Activated CD8-positive, alpha-beta T cell treated with anti-CD3 and anti-CD28 coated beads for 36 hours (primary cell): ENCODE measurements at places on chromosomes 12 and 14. TPM values are rescaled to one million over a fixed set of nuclear protein-coding genes. Genes with fewer than 3 reads are reported as not detected.

TPPP2 gene
- total RNA-seq = not detected

TUBA1B gene
- 2,169 TPM for total RNA-seq

AMIGO2 gene
- total RNA-seq = 12.5 TPM

ACSM4 gene
- not detected for total RNA-seq

NDUFB1 gene
- total RNA-seq = 102 TPM

KERA gene
- total RNA-seq = not detected

- no peaks in the 10 kb centered on the region for H3K36me3 ChIP-seq
- H3K27me3 ChIP-seq = peaks cover 5% of the 10 kb centered on the region
- DNase-seq = no peak
- H3K4me3 ChIP-seq = no peak overlapping the region
- no peak overlapping the region for H3K27ac ChIP-seq
- H3K4me1 ChIP-seq = no peaks in the 10 kb centered on the region
Observed at GRCh38 chr12:42575717-42576116, 13.8 kb downstream of the PRICKLE1 start.

- H3K27ac ChIP-seq = peak overlapping the region; percentile 58
- peaks cover 87% of the 10 kb centered on the region for H3K4me1 ChIP-seq
- no peaks in the 10 kb centered on the region for H3K36me3 ChIP-seq
- no peaks in the 10 kb centered on the region for H3K27me3 ChIP-seq
Observed at GRCh38 chr14:49975276-49975675, 82.4 kb downstream of the ARF6 start.

- no peak overlapping the region for H3K27ac ChIP-seq
- DNase-seq = no peak
- no peak overlapping the region for H3K4me3 ChIP-seq
- H3K4me1 ChIP-seq = no peaks in the 10 kb centered on the region
- H3K36me3 ChIP-seq = no peaks in the 10 kb centered on the region
Observed at GRCh38 chr12:24494401-24494800, 454.5 kb downstream of the BCAT1 start.

DNA sequence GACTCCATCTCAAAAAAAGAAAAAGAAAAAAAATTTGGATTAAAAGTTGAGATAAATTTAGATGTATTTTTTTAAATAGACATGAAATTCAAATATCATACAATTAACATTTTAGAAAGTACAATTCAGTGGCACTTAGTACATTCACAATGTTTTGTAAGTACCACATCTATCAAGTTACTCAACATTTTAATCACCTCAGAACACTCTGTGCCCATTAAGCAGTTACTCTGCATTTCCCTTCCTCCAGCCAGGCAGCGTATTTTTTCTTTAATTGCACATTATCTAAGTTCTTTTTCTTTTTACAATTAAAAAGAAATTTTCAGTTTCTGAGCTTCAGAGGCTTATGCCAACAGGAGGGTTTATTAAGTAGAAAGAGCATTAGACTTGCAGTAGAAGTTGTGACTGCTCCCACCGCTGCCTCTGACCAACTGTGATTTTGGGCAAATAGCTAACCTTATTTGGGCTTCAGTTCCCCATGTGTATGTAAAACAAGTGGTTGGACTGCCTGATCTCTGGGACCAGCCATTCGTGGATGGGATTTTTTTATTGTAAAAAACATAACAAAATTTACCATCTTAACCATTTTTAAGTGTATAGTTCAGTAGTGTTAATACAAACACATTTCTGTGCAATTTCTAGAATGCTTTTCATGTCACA is 65.7 kb downstream of the WNK1 start:
- H3K4me1 ChIP-seq = peaks cover 52% of the 10 kb centered on the region
- DNase-seq = no peak
- no peak overlapping the region for H3K4me3 ChIP-seq
- H3K36me3 ChIP-seq = peaks cover 36% of the 10 kb centered on the region
- no peak overlapping the region for H3K27ac ChIP-seq

DNA sequence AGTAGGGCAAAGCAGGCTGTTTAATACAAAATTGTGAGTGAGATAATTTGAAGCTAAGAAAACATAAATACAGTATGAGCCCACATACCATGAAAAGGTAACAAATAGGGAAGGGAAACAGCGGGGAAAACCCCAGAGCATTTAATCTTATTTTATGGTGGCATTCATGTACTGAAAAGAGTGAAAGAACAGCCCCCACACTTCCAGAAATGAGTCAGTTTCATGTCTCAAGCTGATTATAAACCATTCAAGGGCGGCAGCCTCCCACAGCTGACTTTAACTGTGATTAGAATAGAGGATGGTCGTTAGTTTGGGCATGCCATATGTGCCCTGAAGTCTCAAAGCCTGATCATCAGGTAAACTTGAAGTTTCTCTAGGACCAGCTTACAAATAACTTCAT is 64.5 kb downstream of the FOXG1 start:
- no peaks in the 10 kb centered on the region for H3K4me1 ChIP-seq
- DNase-seq = peak; percentile 28

GRCh38 chr12:57809425-57809824 is 9.1 kb downstream of the AVIL start:
- no peak for DNase-seq
- no peak overlapping the region for H3K4me3 ChIP-seq
- H3K27ac ChIP-seq = no peak overlapping the region
- H3K36me3 ChIP-seq = no peaks in the 10 kb centered on the region

DNA sequence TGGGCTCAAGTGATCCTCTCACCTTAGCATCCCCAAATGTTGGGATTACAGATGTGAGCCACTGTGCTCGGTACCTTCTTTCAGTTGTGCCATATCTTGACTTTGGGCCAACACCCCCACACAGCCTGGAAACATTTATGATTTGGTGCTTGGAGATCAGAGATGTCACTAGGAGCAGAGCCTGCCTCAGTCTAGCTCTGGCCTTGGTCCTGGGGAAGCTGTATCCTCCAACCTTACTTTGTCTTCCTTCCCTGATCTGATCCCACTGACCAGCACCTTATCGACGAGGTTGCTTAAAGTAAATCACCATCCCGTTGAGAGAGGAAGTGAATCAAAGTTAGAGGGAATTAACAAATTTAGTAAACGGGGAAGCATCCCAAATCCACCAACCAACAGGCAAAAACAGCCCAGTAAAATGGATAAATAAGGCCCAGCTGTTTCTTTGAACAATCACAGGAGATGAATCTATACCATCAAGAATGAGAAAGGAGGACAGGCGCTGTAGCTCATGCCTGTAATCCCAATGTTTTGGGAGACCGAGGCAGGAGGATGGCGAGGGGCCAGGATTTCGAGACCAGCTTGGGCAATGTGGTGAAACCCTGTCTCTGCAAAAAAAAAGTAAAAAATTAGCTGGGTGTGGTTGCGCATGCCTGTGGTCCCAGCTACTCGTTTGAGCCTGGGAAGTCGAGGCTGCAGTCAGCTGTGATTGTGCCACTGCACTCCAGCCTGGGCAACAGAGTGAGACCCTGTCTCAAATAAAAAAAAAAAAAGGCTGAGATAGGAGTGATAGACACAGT is 3.4 kb downstream of the PLBD2 start:
- H3K4me1 ChIP-seq = peaks cover 17% of the 10 kb centered on the region
- DNase-seq = no peak
- no peaks in the 10 kb centered on the region for H3K27me3 ChIP-seq
- H3K4me3 ChIP-seq = no peak overlapping the region
- H3K36me3 ChIP-seq = peaks cover 8% of the 10 kb centered on the region

DNA sequence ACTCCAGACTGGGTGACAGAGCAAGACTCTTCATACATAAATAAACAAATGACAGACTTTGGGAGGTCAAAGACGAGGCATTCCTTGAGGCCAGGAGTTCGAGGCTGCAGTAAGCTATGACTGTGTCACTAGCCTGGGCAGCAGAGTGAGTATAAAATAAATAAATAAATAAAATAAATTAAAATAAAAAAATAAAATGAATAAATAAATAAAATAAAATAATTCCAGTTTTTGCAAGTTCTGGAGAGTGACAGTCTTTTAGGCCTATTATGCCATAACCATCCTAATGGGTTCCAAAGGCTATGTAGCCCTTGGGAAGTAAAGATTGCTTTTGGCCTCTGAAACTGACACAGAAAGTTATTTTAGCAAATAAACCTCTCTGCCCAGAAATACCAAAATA is 16.5 kb upstream of the NRDE2 start:
- H3K27me3 ChIP-seq = no peaks in the 10 kb centered on the region
- DNase-seq = no peak
- no peaks in the 10 kb centered on the region for H3K36me3 ChIP-seq
- no peak overlapping the region for H3K4me3 ChIP-seq
- no peak overlapping the region for H3K27ac ChIP-seq

- DNase-seq = no peak
- no peaks in the 10 kb centered on the region for H3K4me1 ChIP-seq
- no peak overlapping the region for H3K27ac ChIP-seq
- no peak overlapping the region for H3K4me3 ChIP-seq
Observed at GRCh38 chr12:95088379-95088778, 15.0 kb upstream of the NR2C1 start.

- no peaks in the 10 kb centered on the region for H3K4me1 ChIP-seq
- H3K27ac ChIP-seq = no peak overlapping the region
- H3K36me3 ChIP-seq = no peaks in the 10 kb centered on the region
- peaks cover 17% of the 10 kb centered on the region for H3K27me3 ChIP-seq
- DNase-seq = no peak
Observed at GRCh38 chr14:37623971-37624370, 28.5 kb downstream of the TTC6 start.

GRCh38 chr14:104405360-104406226 is 174.0 kb upstream of the C14orf180 start:
- H3K27me3 ChIP-seq = no peaks in the 10 kb centered on the region
- DNase-seq = no peak
- H3K27ac ChIP-seq = no peak overlapping the region
- no peaks in the 10 kb centered on the region for H3K4me1 ChIP-seq

DNA sequence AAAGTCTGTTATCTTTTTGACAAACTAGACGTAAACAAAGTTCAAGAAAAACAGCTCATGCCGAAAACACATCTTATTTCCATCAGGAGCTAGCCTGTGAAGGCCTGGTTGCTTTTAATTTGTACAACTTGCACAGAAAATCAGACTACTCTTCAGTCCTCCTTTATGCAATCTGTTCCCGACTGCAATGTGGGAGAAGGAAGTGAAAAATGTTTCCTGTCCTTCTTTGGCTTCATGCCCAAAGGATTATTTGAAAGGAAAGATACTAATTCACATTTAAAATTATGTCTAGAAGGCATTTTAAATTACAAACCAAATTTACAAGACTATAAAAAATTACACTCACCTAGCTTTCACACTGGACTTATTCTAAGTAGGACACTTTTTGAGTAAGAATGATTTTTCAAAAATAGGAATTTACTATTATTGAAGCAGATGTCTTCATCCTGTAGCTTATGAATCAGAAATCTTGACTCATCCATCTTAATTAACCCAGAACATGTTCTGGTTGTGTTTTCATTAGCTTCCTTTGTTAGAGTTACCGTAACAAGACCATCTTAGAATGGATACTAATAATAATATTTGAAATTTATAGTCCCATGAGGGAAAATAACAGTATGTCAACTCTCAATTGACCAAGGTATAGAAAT is 272.6 kb downstream of the PRKD1 start:
- no peak overlapping the region for H3K4me3 ChIP-seq
- DNase-seq = no peak
- H3K27me3 ChIP-seq = no peaks in the 10 kb centered on the region
- no peak overlapping the region for H3K27ac ChIP-seq
- no peaks in the 10 kb centered on the region for H3K4me1 ChIP-seq

- H3K4me3 ChIP-seq = no peak overlapping the region
- no peak for DNase-seq
- H3K4me1 ChIP-seq = no peaks in the 10 kb centered on the region
- H3K27ac ChIP-seq = no peak overlapping the region
- no peaks in the 10 kb centered on the region for H3K36me3 ChIP-seq
Observed at GRCh38 chr14:32601906-32602305, 272.8 kb downstream of the AKAP6 start.

GRCh38 chr12:50613463-50613862 is 108.7 kb downstream of the DIP2B start:
- no peak for DNase-seq
- H3K27ac ChIP-seq = no peak overlapping the region
- H3K27me3 ChIP-seq = no peaks in the 10 kb centered on the region
- H3K4me3 ChIP-seq = no peak overlapping the region
- peaks cover 2% of the 10 kb centered on the region for H3K36me3 ChIP-seq
- peaks cover 16% of the 10 kb centered on the region for H3K4me1 ChIP-seq

GRCh38 chr14:79483477-79484388 is 727.6 kb downstream of the DIO2 start:
- no peak overlapping the region for H3K4me3 ChIP-seq
- H3K36me3 ChIP-seq = no peaks in the 10 kb centered on the region
- no peaks in the 10 kb centered on the region for H3K27me3 ChIP-seq
- no peak overlapping the region for H3K27ac ChIP-seq

- H3K4me3 ChIP-seq = no peak overlapping the region
- peaks cover 8% of the 10 kb centered on the region for H3K4me1 ChIP-seq
- DNase-seq = no peak
- H3K27me3 ChIP-seq = peaks cover 42% of the 10 kb centered on the region
- no peaks in the 10 kb centered on the region for H3K36me3 ChIP-seq
- no peak overlapping the region for H3K27ac ChIP-seq
Observed at GRCh38 chr14:101404426-101405170, 156.7 kb upstream of the DIO3 start.

DNA sequence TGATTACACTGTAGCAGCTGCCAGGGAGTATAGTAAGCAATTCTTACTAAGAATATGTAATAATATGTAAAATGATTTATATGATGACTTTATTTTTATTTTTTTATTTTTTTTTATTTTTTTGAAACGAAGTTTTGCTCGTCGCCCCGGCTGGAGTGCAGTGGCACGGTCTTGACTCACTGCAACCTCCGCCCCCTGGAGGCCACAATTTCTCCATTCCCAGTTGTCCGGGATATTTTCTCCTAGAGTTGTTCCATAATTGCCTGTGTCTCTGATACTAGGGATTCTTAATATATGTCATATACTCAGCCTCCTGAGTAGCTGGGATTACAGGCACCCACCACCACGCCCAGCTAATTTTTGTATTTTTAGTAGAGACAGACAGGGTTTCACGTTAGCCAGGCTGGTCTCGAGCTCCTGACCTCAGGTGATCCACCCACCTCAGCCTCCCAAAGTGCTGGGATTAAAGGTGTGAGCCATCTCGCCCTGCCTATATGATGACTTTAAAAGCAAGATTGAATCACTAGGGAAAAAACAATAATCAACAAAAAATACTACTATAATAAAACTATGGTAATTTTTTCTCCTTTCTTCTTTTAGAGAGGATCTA is 12.2 kb upstream of the ITPR2 start:
- no peak overlapping the region for H3K27ac ChIP-seq
- H3K27me3 ChIP-seq = peaks cover 7% of the 10 kb centered on the region
- DNase-seq = peak; percentile 26
- H3K4me1 ChIP-seq = peaks cover 11% of the 10 kb centered on the region
- H3K36me3 ChIP-seq = no peaks in the 10 kb centered on the region

GRCh38 chr14:41608681-41609390 is 2.2 kb downstream of the LRFN5 start:
- peaks cover 22% of the 10 kb centered on the region for H3K4me1 ChIP-seq
- H3K27me3 ChIP-seq = peaks cover 67% of the 10 kb centered on the region
- H3K4me3 ChIP-seq = no peak overlapping the region
- no peak for DNase-seq
- no peak overlapping the region for H3K27ac ChIP-seq

- H3K4me3 ChIP-seq = peak overlapping the region; percentile 20
- no peaks in the 10 kb centered on the region for H3K4me1 ChIP-seq
- H3K36me3 ChIP-seq = no peaks in the 10 kb centered on the region
- no peak overlapping the region for H3K27ac ChIP-seq
- no peak for DNase-seq
Observed at GRCh38 chr14:104933746-104934733, 9.4 kb downstream of the PLD4 start.

GRCh38 chr12:49626836-49627235 is 3.5 kb downstream of the PRPF40B start:
- no peak for DNase-seq
- H3K27me3 ChIP-seq = peaks cover 3% of the 10 kb centered on the region
- H3K36me3 ChIP-seq = no peaks in the 10 kb centered on the region
- H3K4me1 ChIP-seq = peaks cover 19% of the 10 kb centered on the region
- no peak overlapping the region for H3K4me3 ChIP-seq
